T-cell (primary cell): ENCODE measurements at places on chromosomes 13 and 19. TPM values are rescaled to one million over a fixed set of nuclear protein-coding genes. Genes with fewer than 3 reads are reported as not detected.

The FGF22 gene
- 3.9 TPM for total RNA-seq

The IGFL3 gene
- not detected for total RNA-seq

DNA sequence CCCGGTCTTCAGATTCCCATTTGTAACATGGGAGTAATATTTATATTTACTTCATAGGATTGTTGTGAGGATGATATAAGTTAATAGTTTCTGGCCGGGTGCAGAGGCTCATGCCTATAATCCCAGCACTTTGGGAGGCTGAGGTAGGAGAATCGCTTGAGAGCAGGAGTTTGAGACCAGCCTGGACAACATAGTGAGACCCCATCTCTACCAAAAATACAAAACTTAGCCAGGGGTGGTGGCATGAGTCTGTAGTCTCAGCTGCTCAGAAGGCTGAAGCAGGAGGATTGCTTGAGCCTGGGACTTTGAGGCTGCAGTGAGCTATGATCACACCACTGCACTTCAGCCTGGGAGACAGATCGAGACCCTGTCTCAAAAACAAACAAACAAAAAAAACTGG, 11.2 kb downstream of the CATSPERG start:
- no peaks in the 10 kb centered on the region for H3K36me3 ChIP-seq
- no peaks in the 10 kb centered on the region for H3K4me1 ChIP-seq
- H3K4me3 ChIP-seq = no peak overlapping the region
- H3K27me3 ChIP-seq = no peaks in the 10 kb centered on the region

DNA sequence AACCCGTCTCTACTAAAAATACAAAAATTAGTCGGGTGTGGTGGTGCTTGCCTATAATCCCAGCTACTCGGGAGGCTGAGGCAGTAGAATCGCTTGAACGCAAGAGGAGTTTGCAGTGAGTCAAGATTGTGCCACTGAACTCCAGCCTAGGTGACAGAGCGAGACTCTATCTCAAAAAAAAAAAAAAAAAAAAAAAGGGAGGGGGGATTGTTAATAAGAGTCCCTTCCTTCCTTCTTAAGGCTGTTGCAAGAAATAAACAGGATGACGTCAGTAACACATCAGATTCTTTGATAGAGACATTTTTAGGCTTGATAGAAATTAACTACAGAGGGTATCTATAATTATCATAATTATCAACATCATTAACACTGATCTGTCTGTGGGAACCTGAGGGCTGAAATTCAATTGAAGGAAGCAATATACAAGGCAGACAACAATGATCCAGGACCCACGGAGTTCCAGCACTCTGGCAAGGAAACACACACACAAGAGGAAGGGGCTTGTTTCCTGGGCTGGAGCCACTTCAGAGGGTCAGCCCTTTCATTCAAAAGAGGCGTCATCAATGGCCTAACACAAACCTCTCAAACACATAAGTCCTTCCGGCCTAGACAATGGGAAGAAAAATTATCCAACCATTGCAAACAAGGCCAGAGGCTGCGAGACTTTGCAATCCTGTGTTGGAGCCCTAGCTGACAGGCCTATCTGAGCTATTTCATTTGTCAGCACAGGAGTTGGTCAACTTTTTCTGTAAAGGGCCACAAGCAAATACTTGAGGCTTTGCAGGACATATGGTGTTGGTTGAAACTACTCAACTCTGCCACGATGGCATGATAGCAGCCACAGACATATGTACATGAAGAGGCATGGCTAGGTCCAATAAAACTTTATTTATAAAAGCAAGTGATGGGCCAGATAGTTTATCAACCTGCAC, 105.2 kb downstream of the INSR start:
- DNase-seq = no peak
- peaks cover 46% of the 10 kb centered on the region for H3K4me1 ChIP-seq
- no peaks in the 10 kb centered on the region for H3K36me3 ChIP-seq
- H3K27me3 ChIP-seq = no peaks in the 10 kb centered on the region
- H3K4me3 ChIP-seq = no peak overlapping the region

DNA sequence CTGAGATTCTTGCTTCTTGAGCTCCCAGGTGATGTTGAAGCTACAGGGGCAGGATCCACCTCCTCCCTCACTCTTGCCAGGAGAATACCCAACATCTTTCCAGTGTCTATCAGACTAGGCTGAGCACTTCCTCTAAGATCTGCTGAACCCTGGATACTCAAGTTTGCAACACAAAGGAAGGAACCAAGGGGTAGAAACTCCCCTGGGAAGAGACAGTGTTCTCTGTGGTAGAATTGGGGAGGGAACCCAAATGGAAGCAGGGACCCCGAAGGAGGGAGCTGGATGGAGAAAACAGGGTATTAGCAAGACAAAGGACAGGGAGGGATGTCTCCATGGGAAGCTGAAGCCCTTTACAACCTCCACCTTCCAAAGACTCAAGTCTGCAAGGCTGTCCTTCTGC, 117.6 kb downstream of the DNAJC15 start:
- H3K27ac ChIP-seq = no peak overlapping the region
- H3K36me3 ChIP-seq = no peaks in the 10 kb centered on the region

GRCh38 chr19:13505761-13506470, 363 bp downstream of the CACNA1A start:
- H3K27me3 ChIP-seq = peaks cover 40% of the 10 kb centered on the region
- peaks cover 6% of the 10 kb centered on the region for H3K4me1 ChIP-seq
- H3K36me3 ChIP-seq = no peaks in the 10 kb centered on the region
- DNase-seq = no peak

GRCh38 chr13:50581586-50582196, 261.8 kb downstream of the DLEU7 start:
- DNase-seq = no peak
- H3K27ac ChIP-seq = no peak overlapping the region
- H3K4me1 ChIP-seq = no peaks in the 10 kb centered on the region
- H3K27me3 ChIP-seq = no peaks in the 10 kb centered on the region

GRCh38 chr13:63700350-63700749, 2284.7 kb upstream of the PCDH20 start:
- H3K36me3 ChIP-seq = no peaks in the 10 kb centered on the region
- H3K27ac ChIP-seq = no peak overlapping the region

GRCh38 chr13:110485604-110486003, 75.9 kb downstream of the RAB20 start:
- H3K4me3 ChIP-seq = no peak overlapping the region
- DNase-seq = no peak
- H3K4me1 ChIP-seq = no peaks in the 10 kb centered on the region
